ENCODE measurements at places on chromosomes 2 and 18.

DNA sequence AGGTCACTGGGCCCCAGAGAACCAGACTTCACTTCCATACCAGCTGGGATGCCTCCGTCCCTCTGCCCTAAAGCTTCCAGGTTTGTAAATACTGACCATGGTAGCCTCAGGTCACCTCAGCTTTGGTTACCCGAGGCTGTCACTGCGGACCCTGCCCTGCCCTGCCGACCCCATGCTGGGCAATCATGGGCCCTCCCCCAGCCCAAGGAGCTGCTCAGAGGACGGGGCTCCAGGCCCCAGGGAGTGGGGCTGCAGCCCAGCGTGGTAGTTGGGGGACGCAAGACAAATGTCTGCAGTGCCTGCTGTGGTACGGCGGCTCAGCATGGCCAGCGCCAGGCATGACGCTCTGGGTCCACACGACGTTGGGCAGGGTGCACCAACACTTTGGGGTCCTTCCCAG is 25.3 kb downstream of the RAMP1 start:
- no peak for DNase-seq

DNA sequence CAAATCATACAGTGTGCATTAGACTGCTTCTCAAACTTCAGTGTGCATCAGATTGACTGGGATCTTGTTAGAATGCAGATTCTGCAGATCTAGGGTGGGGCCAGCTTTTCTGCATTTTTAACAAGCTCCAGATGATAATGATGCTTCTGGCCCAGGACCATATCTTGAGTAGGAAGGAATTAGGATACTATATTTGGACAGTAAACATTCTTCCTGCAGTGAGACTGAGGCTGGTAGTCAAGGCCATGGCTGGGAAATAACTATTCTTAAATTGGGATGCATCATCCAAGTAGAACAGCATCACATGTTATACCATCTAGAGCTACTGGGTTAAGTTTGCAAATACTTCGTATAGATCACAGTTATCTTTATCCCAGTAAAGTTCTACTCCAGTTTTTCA is 28.4 kb upstream of the ARMC9 start:
- DNase-seq, result no peak

- no peak for DNase-seq
Measured at GRCh38 chr18:34880882-34881834, 160.1 kb upstream of the MAPRE2 start.

DNA sequence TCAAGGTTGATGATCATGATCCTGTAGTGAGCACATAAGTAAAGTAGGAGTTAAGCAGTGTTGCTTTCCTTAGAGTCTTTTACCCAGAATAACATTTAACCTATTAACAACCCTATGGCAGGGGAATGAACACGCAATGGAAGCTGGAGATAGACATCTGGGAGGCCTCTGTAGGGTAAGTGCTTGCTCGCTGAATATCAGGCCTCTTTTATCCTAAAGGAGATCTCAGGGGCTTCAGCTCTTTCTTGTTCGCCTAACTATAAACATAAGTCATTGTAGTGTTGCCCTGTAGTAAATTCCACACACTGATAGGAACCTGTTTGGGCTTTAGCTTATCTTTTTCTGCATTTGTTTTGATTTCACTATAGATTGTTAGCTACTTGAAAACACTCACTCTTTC is 174.4 kb upstream of the TCF4 start:
- DNase-seq, result no peak

DNA sequence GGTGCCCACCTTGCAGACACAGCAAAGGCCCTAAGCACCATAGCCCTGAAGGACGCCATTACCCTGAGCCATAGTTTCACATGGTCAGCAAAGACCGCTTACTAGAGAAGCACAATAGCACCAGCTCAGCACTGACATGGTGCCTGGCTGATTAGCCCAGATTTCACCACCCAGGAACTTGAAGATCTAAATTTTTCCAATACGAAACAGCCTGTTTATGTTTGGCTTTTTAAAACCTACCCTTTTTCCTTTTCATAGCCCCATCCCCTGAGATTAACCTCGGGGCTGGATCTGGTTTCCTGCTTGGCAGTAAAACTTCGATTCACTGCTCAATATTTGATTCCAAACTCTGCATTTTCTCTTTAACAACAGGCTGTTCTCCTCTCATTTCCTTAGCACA is 158.5 kb upstream of the PID1 start:
- no peak for DNase-seq

GRCh38 chr2:69589973-69590652 is 53.4 kb downstream of the AAK1 start:
- DNase-seq, result no peak

GRCh38 chr2:9941996-9942390 is 9.5 kb upstream of the GRHL1 start:
- no peak for DNase-seq

- DNase-seq, result no peak
Measured at GRCh38 chr2:15242936-15243461, 318.1 kb downstream of the NBAS start.

DNA sequence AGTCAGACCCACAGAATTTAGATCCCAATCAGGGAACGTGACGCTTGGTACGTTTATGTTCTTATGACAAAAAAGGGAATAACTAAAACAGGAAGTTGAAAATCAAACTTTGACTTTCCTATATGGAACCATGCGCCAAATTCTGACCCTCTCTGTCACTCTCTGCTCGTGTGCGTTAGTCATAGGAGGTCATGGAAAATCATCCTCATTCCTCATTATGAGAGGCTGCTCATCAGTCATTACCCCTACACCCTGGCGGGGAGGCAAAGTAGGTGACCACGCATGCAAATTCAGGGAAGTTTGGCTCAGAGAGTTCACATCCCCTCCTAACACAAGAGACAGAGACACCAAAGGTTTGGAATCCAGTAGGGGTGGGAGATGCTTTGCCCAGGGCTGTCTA is 15.5 kb downstream of the IL1F10 start:
- DNase-seq, result no peak

DNA sequence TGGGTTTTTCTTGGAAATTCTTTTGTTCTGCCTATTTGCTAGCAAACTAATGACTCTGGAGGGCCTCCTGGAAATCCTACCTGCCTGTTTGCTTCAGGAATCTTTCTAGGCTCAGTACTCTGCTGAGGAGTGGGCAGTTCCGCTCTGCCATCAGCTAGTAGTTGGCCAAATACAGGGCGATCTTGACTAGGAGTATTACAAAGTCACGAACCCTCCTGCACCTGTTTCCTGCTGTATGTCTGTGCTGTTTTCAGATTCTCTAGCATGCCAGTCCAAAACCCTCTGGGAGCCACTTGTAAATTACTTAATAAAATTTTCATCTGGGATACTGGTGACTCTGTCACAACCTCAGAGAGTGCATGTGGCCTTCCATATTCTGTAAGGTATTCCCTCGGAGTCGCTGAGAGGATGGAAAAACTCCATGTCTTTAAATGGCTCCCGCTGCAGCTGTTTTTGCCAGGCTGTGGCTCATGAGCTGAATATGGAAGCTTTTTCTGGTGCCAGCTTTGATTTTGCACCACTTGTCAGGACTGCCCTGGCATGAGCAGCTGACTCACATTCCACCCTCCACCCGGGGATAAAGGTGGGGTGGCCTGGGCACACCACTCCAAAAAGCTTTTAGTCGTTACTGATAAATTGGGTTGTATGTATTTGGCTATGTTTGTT is 123.0 kb downstream of the RTN4 start:
- DNase-seq, result no peak
